Islet precursor cell (in vitro differentiated cells): ENCODE measurements at places on chromosomes 2 and 18.

GRCh38 chr18:13893418-13893760, 21.9 kb downstream of the MC2R start:
- DNase-seq: no peak

DNA sequence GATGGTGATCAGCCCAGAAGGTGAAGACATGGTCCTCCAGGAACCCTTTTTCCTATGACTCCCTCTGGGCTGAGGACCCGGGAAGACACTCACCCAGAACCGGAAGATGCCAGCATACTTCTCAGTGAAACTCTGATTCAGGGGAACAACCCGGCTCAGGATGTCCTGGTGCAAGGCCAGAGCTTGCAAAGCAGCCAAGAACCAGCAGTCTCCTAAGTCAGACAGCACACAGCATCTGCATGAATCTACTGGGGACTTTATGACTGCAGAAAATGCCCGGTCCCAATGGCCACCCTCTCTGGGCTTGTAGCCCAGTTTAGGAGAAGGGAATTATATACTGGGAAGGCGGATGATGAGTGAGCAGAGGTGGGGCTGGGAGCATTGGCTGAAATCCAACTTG, 15.3 kb downstream of the CAPN14 start:
- no peak for DNase-seq

DNA sequence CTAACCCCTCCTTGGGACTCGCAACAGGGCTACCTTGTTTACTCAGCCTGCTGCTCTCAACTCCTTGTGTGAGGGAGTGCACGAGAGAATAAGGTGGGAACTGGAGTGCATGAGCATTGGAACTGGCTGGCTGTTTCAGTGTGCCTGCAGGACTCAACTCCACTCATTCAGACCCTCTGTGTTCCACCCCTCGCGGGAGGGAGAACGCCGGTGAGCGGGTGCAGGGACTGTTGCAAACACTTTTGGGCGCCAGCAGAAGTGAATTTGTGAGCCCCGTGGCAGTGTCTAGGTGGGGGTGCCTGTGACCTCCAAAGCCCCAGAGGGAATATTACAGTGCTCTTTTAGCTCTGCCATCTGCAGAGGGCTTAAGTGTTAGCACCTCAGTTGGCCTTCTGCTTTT, 1978.3 kb upstream of the PIK3C3 start:
- DNase-seq: no peak

- peak; percentile 63 for DNase-seq
Measured at GRCh38 chr18:26865557-26865956, at the start of gene AQP4. Gene AQP4, minus strand, starts transcription at chr18:26865707. Its CDS starts 18 bp downstream, at chr18:26865689.

DNA sequence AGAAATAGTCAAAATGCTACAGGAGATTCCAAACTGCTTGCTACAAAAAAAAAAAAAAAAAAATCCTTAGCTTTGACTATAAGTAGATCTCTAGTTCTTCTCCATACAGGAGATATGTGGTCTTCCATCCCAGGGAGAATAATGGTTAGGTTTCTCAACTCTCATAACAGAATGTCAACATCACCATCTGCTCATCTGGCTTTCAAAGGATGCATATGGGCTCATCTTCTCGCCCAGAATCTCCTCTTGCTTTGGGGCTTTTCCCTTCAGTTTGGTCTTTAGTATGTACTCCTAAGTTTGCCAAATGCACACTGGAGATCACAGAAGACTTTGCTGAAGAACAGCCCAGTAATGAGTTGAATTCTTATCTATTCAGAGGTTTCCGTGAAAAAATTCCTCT, 240.7 kb downstream of the NRXN1 start:
- no peak for DNase-seq

GRCh38 chr2:165563468-165564225, 94.1 kb downstream of the CSRNP3 start:
- DNase-seq: no peak
